MG63 (cell line): ENCODE measurements at places on chromosomes 5 and 9.
A peak's percentile ranks its signal among the peaks of the same experiment; 100 is the strongest.

DNA sequence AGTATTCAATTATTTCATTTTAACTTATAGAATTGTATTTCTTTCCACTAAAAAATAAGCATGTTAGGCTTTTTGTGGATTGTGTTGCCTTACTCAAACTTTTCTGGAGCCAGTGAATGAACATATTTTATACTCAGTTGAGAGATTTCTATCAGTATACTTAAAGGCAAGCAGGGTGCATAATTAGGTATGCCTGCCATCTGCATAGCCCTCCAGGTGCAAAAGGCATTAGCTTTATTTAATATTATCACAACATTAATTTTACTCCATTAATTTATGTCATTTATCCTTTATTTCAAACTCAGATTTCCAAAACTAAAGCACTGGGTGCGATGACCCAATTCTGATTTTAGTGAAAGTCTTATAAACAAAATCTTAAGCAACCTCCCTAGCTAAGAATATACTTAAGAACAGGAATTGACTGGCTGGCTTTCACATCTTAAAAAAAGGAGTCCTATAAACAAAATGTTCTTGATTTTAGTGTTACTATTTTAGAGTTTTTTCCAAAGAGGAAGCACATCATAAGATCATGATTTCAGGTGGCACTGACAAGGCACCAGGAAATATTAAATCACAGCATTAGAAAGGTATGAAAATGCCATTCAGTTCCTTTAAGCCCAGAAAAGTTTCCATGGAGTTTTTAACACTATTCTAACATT lies 178.4 kb downstream of the MPDZ start:
- no peak for DNase-seq

DNA sequence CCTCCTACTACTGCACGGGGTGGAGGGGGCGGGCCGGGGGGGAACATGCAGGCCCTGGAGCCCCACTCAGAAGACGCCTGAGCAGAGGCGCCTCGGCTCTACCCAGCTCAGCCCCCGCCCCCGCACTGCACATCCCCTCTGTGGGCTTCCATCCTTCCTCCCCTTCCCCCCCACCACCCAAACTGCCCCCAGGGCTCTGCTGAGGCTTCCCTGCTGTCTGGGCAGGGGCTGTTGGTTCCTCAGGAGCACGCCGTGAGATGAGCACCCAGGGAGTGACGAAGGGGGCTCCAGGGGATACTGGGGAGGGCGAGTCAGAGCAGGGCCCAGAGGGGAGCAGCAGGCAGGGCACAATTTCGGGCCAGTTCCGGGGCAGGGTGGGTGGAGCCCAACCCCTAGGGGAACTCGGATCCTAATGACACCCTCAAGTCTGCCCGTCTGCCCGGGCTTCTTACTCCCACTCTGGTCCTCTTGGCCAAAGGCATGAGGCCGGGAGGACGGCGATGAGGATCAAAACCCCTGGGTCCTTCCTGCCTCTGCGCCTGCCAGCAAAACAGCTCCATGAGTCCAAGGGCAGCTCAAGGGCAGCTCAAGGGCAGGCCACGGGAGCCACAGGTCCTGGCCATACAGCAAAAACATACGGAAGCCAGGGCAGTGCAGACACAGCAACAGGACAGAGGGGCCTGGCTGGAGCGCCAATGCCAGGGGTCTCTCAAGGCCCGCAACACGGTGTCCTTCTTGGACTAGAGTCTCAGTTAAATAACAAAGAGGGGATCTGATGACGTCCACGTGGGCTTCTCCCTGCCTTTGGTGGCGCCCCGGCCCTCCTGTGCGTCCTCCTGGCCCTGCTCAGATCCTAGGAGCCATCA lies 200.9 kb downstream of the AUH start:
- DNase-seq, result no peak

- no peak for DNase-seq
These were observed 233.7 kb downstream of the ADAMTSL1 start for GRCh38 chr9:18707489-18708205.

DNA sequence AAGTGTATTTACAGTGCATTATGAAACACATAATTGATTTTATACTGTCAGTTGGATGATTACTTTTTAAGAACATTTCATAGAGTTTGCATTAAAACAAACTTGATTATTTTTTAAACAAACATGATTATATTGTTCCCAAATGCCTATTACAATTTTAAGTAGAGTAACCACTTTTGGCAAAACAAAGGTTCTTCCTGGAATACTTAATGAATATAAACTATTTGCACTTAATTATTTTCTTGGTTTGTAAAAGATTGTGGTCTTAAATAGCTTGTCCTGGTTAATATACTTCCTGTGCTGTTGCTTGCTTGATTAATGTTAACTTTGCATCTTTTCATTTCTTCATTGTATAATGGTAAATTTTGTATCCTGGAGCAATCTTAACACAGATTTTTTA lies 180.0 kb downstream of the CDH12 start:
- no peak for DNase-seq

DNA sequence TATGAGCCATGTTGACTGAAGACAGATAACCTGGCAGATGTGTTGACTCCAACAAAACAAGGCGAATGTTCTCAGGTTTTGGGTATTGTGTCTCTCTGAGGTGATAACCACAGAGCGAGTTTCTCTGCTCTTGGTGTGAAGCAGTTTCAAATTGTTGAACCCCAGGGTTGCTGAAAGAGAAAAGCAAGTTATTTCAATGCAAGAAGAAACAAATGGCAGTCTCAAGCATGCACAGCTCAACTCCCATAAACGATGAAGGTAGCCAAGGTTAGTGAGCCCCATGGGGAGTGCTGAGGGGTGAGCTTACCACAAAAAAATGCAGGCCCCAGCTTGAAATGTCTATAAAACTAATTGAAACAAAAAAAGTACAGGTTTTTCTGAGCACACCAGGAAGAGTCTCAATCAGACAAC lies 220.8 kb upstream of the DAPK1 start:
- peak; percentile 63 for DNase-seq

- no peak for DNase-seq
These were observed 28.5 kb upstream of the AKNA start for GRCh38 chr9:114416290-114416689.

GRCh38 chr5:36744773-36745589 lies 131.6 kb upstream of the NIPBL start:
- no peak for DNase-seq

DNA sequence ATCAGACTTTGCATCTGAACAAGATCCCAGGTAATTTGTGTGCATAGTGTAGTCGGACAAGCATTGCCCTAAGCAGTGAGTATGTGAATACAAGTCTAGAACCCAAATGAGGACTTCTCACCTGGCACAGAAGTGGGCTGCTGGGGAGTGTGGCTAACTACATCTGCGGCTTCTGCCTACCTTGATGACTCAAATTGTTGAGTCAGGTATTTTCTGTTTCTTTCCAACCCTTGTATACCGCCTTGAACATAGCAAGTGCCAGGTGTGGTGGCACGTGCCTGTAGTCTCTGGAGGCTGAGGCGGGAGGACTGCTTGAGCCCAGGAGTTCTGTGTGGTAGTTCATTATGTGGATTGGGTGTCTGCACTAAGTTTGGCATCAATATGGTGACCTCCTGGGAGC lies 7.9 kb upstream of the JADE2 start:
- no peak for DNase-seq

- no peak for DNase-seq
These were observed 77.4 kb downstream of the ZNF618 start for GRCh38 chr9:113953531-113953930.

DNA sequence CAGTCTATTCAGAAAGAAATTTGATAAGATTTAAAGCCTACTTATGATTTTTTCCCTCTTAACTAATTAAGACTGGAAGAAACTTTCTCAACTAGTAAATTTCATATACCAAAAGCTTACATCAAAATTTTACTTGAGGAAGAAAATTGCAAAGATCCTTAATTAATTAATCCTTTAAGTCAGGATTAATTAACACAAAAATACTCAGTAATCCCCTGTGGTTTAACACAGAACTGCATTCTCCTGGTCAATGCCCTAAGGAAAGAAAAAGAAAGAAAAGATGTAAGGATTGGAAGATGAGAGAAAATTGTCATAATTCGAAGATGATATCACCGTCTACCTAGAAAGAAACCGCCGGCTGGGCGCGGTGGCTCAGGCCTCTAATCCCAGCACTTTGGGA lies 17.3 kb upstream of the RUFY1 start:
- no peak for DNase-seq

DNA sequence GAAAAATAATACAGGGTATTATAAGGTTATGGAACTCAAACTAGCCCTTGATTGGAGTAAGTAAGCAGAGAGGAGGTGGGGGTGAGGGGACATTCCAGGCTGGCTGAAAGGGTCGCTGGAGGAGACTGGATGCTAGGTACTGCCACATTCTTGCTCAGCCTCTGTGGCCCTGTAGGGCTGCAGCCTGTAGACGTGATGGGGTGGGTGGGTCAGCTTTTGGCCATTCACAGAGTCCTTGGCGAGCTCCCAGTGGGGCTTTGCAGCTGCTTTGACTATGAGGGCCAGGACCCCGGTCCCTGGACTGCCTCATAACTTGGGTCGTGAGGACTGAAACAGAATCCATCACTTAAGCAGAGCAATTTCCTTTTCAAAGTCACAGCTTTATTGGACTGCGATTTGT lies 4.2 kb upstream of the GDNF start:
- DNase-seq, result no peak
